ENCODE measurements at places on chromosomes 7 and 10.

DNA sequence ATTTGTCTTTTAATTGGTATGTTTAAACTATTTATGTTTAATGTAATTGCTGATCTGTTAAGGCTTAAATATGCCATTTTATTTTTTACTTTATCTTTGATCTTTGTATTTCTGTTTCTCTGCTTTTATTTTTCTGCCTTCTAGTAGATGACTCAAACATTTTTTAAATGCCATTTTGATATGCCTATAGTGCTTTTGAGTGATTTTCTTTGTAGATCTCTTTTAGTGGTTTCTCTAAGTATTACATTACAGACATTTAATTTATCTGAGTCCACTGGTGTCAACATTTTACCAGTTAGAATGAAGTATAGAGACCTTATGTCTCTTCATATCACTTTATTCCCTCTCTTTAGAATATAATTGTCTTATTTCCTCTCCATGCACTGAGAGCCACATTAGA, 32.7 kb downstream of the IL6 start:
- DNase-seq = no peak

- DNase-seq = no peak
These were observed 51.4 kb downstream of the RBM20 start for GRCh38 chr10:110695539-110695886.

DNA sequence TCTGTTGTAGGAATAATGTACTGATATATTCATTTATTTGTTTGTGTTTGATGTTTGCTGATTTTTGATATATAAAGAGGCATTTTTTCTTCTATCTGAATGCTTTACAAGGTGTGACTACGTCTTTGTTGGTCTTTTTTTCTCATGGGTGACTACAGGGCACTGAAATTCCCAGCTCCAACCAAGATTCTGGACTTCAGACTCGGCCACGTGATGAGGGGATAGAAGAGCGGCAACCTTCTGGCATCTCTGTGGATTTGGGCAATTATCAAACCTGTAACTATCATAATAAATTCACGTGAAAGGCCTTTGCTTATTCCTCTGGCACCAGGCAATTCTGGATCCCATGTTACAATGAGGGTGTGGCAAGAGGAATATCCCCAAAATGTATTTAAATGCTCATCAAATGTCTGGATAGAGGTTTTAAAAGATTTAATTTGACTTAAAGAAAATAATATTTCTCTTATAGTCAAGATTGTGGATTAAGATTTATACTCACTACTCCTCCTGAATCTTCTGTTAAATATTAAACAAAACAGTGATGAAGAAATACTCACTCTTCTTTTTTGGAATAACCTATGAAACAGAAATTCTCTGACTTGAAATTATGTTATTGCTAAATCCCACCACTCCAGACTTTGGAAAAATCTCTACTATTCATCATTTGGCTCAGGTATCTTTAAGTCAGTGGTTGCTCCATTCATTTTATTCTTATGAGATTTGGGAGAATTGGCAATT, 276.3 kb downstream of the GPR37 start:
- no peak for DNase-seq

- DNase-seq = no peak
These were observed 7.3 kb downstream of the DPYSL4 start for GRCh38 chr10:132193907-132194552.

DNA sequence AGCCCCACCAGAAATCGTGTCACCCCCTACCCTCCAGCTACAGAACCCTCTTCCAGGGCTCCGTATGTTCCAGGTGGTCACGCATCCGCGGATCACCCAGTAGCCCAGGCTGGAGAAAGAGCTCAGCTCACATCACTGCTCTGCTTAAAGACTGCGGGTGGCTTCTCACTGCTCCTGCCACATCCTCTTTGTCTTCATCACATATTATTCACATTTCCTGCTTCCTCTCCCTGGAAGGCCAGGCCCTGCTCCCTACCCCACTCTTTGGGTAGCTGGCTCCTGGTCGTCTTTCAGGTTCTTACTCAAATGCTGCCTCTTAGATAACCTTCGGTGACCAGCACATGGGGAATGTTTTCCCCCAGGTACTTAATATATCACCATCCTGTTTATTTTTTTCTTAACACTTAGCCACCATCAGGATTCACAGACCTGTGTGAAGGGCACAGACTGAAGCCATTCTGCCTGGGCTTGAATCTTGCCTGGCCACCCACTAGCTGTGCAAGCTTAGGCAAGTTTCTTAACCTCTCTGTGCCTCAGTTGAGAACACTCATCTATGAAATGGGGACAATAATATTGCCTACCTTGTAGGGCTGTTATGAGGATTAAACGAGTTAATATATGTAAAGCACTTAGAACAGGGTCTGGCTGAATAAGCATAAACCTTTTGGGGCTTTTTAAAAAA, 307.8 kb downstream of the PRPF18 start:
- no peak for DNase-seq

DNA sequence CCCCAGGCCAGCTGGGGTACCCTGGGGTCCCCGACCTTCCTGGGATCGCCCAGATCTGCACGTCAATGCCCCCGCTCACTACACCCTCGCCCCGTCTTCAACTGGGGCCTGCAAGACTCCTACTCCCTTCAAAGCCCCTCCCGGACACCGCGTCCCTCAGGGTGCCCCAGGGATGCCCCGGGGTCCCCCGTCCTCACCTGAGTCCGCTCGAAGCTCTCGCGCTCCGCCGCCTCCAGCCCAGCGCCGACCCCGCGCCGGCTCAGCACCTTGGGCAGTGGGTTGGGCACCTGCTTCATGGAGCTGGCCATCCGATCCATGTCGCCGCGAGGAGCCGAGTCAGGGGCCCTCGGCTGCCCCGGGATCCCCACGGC, at the start of gene HIP1:
Gene HIP1 (minus strand): TSS at position 338 of the 371 bp plus-strand sequence. CDS start 21 bp downstream, at position 317.
- DNase-seq = no peak

GRCh38 chr7:98879198-98879978, 1.1 kb downstream of the TRRAP start:
- no peak for DNase-seq

GRCh38 chr7:2012981-2013380, 219.8 kb downstream of the MAD1L1 start:
- DNase-seq = peak; percentile 62

DNA sequence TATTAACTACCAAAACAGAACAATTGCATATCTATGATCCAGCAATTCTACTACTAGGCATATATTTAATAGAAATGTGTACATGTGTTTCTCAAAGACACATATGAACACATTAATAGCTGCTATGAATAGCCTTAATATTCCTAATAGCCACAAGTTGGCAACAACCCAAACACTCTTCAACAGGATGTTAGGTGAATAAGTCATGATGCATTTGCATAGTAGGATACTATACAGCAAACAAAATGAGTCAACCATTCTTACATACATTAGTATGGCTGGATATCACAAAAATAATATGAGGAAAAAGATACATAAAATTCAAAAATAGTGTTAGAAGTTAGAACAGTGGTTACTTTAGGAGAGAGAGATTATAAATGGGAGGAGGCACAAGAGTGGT, 26.8 kb upstream of the ZNF746 start:
- DNase-seq = no peak

GRCh38 chr7:72298912-72299311, 113.2 kb downstream of the CALN1 start:
- no peak for DNase-seq

DNA sequence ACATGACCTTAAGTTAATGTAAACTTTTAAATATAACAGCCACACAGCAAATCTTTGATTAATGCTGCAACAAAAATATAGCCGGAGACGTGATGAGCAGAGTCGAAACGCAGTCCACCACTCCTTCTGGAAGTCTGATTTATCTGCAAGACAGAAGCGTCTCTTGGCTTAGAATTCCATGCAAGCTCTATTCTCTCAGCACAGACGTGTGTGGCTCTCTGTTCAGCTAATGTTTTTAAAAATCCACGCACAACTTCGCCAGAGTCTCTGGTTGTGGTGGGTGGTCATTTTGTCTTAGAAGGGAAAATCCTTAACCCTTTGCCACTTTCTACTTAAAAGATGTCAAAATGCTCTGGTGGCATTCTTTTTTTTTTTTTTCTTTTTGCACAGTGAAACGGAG, 438.0 kb upstream of the MGMT start:
- DNase-seq = no peak
